ENCODE measurements at places on chromosomes 12 and 14. TPM values are rescaled to one million over a fixed set of nuclear protein-coding genes. Genes with fewer than 3 reads are reported as not detected.
A peak's percentile ranks its signal among the peaks of the same experiment; 100 is the strongest.

- DNase-seq: no peak
Observed at GRCh38 chr12:116385486-116386217, 108.2 kb upstream of the MED13L start.

- DNase-seq: no peak
Observed at GRCh38 chr12:116161588-116161987, 115.9 kb downstream of the MED13L start.

GRCh38 chr12:124604264-124604680, 36.9 kb upstream of the NCOR2 start:
- DNase-seq: no peak

- peak; percentile 84 for DNase-seq
Observed at GRCh38 chr14:28773861-28774691, 7.5 kb downstream of the FOXG1 start.

- DNase-seq: no peak
Observed at GRCh38 chr12:93113317-93114006, 184.4 kb upstream of the EEA1 start.

Gene NYNRIN
- 12.1 TPM for total RNA-seq

Gene CCDC175
- not detected for total RNA-seq

Gene CD27
- 6.6 TPM for total RNA-seq
